ENCODE measurements at places on chromosomes 3 and 15.

DNA sequence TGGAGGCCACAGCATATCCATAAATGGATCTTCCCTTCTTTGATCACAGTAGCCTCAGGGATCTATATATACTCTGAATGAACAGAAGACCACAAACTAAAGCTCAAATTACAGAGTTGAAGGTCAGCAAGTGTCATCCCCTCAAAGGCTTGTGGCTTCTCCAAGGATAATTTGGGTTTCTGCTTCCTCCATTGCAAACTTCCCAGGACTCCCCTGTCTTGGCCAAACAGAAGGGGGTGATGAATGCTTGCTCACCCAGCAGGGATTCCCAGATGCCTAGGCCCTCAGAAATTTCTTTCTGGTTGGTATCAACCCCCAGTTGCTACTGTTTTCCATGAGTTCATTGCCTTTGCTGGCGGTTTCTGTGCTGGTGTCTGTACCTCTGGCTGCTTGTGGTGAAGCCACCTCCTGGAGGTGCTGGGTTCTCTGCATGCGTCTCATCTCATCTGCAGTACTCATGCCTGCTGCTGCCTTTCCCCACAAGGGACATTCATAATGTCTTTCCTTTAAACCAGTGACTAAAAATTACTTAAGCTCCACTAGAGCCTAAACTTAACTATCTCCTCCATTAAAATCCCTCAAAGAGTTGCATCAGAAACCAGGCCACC lies 17.7 kb downstream of the ENTPD3 start:
- no peak for DNase-seq

DNA sequence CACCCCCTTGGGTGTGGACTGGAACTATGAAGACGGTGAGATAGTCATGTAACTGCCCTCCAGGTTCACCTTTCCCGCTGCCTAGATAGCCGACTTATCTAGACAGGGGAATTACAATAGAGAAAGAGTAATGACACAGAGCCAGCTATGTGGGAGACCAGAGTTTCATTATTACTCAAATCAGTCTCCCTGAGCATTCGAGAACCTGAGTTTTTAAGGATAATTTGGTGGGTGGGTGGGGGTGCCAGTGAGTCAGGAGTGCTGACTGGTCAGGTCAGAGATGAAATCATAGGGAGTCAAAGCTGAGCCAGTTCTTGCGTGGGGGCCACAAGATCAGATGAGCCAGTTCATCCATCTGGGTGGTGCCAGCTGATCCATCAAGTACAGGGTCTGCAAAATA lies 19.7 kb upstream of the DNAJC19 start:
- no peak for DNase-seq

GRCh38 chr3:126678693-126679317 lies 23.9 kb upstream of the TXNRD3 start:
- DNase-seq = no peak

DNA sequence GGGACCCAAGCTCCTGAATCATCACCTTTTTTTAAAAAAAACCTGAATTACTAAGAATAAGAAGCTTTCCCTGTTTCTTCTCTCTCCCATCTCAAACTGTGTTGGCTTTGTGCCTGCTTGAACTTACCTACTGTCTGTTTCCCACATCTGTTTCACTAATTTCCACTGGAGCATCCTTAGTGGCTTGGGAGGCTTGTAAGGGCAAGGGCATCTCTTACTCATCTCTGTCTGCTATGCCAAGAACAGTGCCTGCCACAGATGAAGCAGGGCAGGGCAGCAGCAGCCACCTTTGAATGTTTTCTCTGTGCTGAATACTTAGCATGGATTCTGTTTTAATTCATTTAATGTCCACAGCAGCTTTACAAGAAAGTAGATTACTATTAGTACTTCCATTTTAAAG lies 42.3 kb downstream of the SNRK start:
- no peak for DNase-seq

- DNase-seq = no peak
Observed at GRCh38 chr3:107959550-107960154, 131.2 kb downstream of the CD47 start.

- no peak for DNase-seq
Observed at GRCh38 chr15:26866298-26867199, at the start of gene GABRA5. Gene GABRA5 (plus strand): TSS chr15:26867062. CDS start chr15:26869249, 2,187 bp downstream.

DNA sequence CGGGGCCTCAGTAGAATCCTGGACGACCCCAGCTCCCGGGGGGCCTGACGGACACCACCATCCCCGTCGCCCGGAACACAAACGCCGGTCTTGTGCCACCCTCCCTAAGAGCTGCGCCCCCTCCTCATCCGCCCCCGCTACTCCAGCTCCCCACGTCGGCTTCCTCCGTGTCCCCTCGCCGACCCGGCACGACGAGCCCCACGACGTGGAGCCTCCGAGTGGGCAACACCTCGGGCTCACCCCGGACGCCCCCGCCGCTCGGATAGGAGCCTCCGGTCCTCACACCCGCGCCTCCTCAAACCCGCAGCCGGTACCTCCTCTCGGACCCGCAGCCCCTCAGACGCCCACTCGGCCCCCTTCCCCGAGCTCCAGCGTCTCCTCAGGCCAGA lies 525 bp downstream of the NPTN start:
- DNase-seq = no peak

DNA sequence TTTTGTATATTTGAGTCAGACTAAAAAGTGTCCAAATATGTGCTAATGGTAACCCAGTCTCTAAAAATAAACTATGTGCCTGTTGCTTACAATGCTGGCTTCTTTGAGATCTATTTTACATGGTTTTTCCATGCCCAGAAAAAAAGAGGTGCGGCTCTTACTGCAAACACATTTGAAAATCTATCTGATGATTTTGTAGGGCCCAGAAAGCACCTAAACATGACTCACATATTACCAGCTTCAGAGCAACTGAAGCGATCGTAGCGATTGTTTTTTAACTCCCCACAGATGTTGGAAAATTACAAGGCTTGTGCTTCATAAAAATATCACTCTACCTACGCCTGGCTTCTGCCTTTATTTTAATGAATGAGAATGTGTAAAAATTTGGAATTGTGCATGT lies 53.5 kb downstream of the SUCNR1 start:
- DNase-seq = no peak

Data from SHP77 treated with DMSO at 0.1 percent for 48 hours (cell line).